ENCODE measurements at places on chromosomes 12 and 14.

GRCh38 chr14:91521061-91521640 is 11.0 kb upstream of the PPP4R3A start:
- DNase-seq: no peak

DNA sequence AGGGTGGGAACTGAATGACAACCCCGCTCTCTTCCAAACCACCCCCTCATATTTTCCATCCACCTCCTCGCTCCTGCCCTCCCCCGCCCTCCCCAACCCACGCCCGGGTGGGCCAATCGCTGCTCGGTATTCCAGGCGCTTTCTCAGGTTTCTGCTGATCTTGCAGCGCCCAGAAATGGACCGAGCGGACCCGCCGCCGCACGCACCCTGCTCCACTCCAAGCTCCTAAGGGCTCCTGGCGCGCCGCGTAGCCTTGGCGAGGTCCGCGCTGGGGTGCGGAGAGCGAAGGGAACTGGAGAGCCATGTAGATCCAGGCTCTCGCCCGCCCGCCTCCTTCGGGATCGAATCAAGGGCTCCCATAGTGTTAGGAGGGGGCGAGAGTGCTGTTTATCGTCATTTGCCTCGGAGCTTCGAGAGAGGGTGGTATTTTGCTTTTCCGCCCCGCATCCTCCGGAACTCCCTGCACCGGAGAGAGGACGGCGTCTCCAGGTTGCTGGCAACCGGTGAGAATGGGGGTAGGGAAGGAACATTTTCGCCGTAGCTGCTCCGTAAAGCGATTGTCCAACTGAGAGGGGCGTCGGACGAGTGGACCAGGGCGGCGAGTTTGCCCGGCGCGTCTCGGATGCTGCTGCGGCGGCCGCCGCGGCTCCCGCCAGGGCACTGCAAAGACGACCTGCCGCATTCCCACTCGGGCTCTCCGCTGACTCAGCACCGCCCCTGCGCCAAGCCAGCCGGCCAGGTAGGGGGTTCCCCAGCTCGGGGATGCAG is at the start of gene KCNA1:
Gene KCNA1 (plus strand): TSS at position 172 of the 768 bp plus-strand sequence. CDS start 1,474 bp downstream, outside the sequence.
- no peak for DNase-seq

GRCh38 chr12:10842862-10843261 is 6.4 kb downstream of the PRR4 start:
- DNase-seq: no peak

GRCh38 chr12:77231501-77231918 is 166.1 kb upstream of the E2F7 start:
- DNase-seq: no peak

- DNase-seq: no peak
Measured at GRCh38 chr12:50934981-50935807, 17.1 kb upstream of the HIGD1C start.

DNA sequence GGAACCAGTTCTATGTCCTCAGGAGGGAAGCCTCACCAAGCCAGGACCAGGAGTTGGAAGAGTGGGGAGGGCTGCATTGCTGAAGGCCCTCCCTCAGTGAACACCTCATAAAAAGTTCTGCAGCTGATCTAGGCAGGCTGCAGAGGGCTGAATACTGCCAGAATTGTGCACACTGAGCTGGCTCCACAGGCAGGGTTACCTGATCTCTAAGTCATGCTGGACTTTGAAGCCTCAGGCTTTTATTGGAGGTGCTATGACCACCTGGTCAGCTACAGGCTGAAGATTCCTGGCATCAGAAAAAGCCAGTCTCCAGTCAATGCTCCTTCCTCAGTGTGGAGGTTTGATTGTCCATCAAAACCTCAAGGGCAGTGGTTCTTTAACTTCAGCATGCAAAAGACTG is 39.7 kb downstream of the FOS start:
- no peak for DNase-seq

- DNase-seq: no peak
Measured at GRCh38 chr14:69694730-69695281, 72.1 kb upstream of the SRSF5 start.

- DNase-seq: no peak
Measured at GRCh38 chr12:110600254-110600653, 13.7 kb upstream of the TCTN1 start.

GRCh38 chr12:13099844-13100604 is 3.4 kb downstream of the GSG1 start:
- no peak for DNase-seq

- no peak for DNase-seq
Measured at GRCh38 chr12:57793920-57794319, 11.3 kb downstream of the TSFM start.

- DNase-seq: no peak
Measured at GRCh38 chr14:94394581-94395207, 6.3 kb upstream of the SERPINA1 start.

- no peak for DNase-seq
Measured at GRCh38 chr12:50282721-50283228, 545 bp downstream of the LIMA1 start.

DNA sequence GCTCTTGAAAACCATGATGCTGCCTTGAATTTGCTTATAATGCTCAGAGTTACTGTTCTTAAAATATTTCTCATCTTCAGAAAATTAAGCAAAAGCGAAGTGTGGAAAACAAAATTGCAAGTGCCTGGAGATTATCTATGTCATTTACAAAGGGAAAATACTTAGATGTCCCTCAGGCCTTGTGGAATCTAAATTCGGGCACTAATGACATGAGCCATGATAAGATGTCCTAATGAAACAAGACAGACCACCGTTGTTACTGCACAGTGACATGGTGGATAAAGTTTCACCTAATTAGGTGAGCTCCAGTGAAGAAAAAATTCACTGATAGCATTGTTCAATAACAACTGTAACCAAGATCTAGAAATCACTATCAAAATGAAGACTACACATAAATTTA is 30.4 kb downstream of the PPP1R13B start:
- no peak for DNase-seq

GRCh38 chr14:90778571-90779255 is 37.5 kb downstream of the TTC7B start:
- DNase-seq: no peak

GRCh38 chr14:90299408-90299807 is 32.3 kb downstream of the NRDE2 start:
- no peak for DNase-seq

DNA sequence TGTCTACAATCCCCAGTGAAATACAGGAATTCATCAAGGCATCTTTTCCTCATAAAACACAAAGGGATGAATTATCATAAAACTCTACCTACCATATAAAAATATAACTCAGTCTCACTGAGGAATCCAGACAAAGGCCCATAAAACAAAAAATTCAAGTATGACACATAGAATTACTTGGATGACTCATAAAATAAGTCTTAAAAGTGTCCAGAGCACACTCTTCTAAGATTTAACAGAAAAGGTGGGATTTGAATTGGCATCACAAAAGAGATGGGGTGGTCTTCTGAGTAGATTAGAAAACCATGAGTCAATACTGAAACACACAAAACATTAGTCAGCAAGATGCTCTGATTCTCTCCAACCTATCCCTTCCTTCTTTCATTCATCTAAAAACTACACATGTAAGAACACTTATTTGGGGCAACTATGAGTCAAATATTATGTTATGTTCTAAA is 202.7 kb upstream of the GARIN6 start:
- no peak for DNase-seq

DNA sequence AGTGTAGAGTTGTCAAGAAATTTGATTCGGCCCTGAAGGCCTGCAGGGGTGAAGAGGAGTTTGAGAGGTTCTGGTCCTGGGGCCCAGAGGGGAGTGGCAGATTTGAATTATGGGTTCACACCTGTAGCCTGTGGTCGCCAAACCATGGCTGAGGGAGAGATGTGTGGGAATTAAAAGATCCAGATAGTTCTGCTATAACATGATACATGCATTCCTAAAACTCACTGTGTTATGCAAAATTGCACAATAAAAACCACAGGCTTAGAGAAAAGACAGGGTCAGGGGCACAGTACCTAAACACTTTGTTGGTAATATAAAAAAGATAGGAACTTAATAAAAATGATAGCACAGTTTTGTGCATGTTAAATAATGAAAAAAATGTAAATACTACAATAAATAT is 106.2 kb downstream of the TMEM30B start:
- DNase-seq: no peak

DNA sequence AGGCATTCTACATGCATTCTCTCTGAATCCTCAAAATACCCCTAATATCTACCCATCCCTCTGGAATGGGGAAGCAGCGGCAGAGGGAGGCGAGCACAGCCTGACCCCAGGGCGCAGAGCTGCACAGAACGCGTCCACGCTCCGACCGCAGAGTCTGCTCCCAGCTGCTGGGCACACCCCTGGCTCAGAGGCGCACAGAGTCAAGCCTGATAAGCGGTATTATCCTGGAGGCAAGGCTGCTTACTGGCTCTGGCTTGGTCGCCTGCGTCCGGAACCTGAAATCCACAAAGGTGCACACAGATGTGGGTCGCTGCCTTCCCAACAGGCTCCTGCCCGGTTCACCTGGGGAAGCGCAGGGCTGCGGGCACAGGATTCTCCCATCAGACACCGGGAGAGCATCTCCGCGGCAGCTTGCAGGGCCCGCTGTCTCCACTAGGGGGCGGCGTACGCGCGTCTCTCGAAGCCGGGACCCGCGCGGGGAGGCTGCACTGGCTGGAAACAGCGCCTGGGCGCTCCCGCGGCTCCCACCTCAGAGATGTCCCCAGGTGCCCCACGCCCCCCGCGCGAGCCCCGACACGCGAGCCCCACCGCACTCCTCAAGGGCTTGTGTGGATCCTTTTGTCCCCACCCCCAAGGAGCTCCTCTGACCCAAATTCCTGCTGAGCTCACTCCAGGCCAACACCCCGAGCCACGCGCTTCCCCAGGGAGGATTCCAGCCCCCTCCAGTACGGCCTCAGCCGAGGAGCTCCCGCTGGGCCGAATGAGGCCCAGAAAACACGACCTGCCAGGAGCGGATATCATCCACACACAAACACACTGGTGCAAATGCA is 120.1 kb upstream of the FZD10 start:
- no peak for DNase-seq

DNA sequence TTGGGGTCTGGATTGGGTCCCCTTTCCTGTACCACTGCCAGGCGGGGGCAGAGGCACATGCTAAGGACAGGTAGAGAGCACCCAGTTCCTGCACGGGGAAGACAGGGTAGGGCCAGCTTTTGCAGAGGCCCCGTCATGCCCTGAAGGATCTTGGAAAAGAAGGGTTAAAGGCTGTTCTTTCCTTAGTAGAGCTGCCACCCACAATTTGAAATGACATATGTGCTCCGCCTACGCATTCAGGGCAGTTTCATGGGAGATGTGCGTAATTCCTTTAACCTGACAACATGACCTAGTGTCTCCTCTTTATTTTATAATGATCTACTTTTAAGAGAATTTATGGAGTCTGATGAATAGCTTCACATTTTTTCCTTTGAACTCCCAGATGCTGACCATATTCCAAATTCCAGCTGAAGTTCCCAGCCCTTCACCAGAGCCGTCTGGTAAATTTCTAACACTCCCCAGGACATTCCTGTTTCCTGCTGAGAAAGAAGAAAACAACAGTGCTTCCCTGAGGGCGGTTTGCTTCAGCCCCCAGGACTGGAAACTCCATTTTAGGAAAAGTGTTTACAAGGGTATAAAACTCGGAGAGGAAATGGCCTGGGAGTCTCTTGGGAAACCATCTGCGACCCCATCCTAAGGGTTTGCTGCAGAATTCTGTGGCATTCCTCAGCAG is 58.9 kb upstream of the PLEKHG3 start:
- DNase-seq: no peak

- no peak for DNase-seq
Measured at GRCh38 chr12:52070185-52070925, 577 bp downstream of the ATG101 start.
